RCC 7860 (cell line): ENCODE measurements at places on chromosomes 4 and X.

- DNase-seq = no peak
Measured at GRCh38 chr4:102403116-102403515, 57.8 kb upstream of the SLC39A8 start.

GRCh38 chr4:153087671-153088194 is 116.5 kb upstream of the TRIM2 start:
- DNase-seq = no peak

GRCh38 chr4:103996064-103996463 is 276.3 kb upstream of the TACR3 start:
- no peak for DNase-seq

- no peak for DNase-seq
Measured at GRCh38 chr4:127446427-127446885, 186.3 kb upstream of the INTU start.

DNA sequence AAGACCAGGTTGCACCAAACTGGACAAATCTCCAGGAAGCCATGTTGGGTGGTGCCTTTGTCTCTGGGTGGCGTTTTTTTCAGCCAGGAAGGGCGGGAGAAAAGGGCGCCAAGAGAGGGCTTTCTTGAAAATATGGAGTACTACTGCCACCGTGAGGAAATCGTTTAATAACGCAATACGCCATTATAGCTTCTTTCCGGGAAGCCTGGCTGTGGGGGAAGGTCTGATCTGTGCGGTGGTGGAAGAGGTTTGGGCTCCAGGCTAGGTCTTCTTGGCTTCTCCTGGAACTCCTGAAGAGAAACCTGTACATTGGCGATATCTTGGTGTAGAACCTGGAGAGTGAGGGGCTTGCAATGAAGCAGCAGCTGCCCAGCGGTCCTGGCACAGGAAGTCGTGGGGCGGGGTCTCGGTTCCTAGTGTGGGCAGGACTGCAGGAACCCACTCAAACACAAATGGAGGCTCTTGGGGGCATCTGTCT is 202.7 kb downstream of the OR13H1 start:
- DNase-seq = peak; percentile 18

- no peak for DNase-seq
Measured at GRCh38 chr4:178899084-178899483, 1456.8 kb upstream of the AGA start.

DNA sequence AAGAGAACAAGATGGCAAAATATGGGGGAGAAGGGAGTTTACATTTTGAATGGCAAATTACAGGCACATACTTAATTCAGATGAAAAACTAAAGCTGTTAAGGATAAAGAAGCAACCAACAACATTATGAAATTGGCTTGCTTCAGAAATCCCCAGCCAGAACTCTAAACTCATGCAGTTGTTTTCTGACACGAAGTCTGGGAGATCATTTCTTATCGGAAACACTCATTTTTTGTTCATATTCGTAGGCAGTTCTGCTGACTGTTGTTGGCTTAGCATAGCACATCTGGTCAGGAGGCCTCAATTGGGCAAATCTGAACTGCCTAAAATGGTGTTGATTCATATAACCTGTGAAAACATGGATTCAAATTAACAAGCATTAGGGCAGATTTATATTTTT is 33.0 kb upstream of the ARHGAP6 start:
- DNase-seq = no peak

- no peak for DNase-seq
Measured at GRCh38 chr4:73843369-73843768, 6.9 kb downstream of the CXCL6 start.
